ENCODE measurements at places on chromosomes 11 and 22. TPM values are rescaled to one million over a fixed set of nuclear protein-coding genes. Genes with fewer than 3 reads are reported as not detected.

APOC3 gene
- not detected for total RNA-seq

HBE1 gene
- 0.10 TPM for total RNA-seq

GP1BB gene
- 2.6 TPM for total RNA-seq

PLEKHB1 gene
- 0.63 TPM for total RNA-seq

ZBTB16 gene
- 1.2 TPM for total RNA-seq

SERGEF gene
- total RNA-seq: 15.1 TPM

GGT1 gene
- 97.2 TPM for total RNA-seq

HEPN1 gene
- not detected for total RNA-seq

CCDC116 gene
- total RNA-seq: not detected

DUSP8 gene
- 1.0 TPM for total RNA-seq

CD248 gene
- 0.02 TPM for total RNA-seq

OR8G1 gene
- total RNA-seq: not detected

C22orf31 gene
- total RNA-seq: not detected

MUC6 gene
- not detected for total RNA-seq

All from A549 treated with AZD2906 at 1 μM for 4 hours (cell line).